ENCODE measurements at places on chromosomes 5 and 9. TPM values are rescaled to one million over a fixed set of nuclear protein-coding genes. Genes with fewer than 3 reads are reported as not detected.

The ISCA1 gene
- 17.5 TPM for total RNA-seq

The SPATA9 gene
- 0.22 TPM for total RNA-seq

The IL33 gene
- 44.6 TPM for total RNA-seq

The NPR3 gene
- total RNA-seq, result 17.8 TPM

The GRM6 gene
- not detected for total RNA-seq

The CNTFR gene
- not detected for total RNA-seq

The FOXD1 gene
- 3.2 TPM for total RNA-seq

The SPINK13 gene
- total RNA-seq, result 0.37 TPM

The SH3GL2 gene
- total RNA-seq, result 0.50 TPM

The OTULINL gene
- total RNA-seq, result 3.4 TPM

The IL9 gene
- total RNA-seq, result not detected

The SLC34A3 gene
- not detected for total RNA-seq

The TSSK1B gene
- 0.11 TPM for total RNA-seq

The PDLIM4 gene
- 107 TPM for total RNA-seq

The FBXL7 gene
- total RNA-seq, result 4.2 TPM

The GHR gene
- total RNA-seq, result 2.5 TPM

The CENPK gene
- 37.4 TPM for total RNA-seq

The TRIM36 gene
- 2.4 TPM for total RNA-seq

The SPINK4 gene
- not detected for total RNA-seq

The MORN5 gene
- not detected for total RNA-seq

The ERAP2 gene
- 50.8 TPM for total RNA-seq

The HMCN2 gene
- total RNA-seq, result under 0.01 TPM

The LCN12 gene
- total RNA-seq, result 0.12 TPM

The KCNMB1 gene
- total RNA-seq, result under 0.01 TPM

The CBY3 gene
- not detected for total RNA-seq

The PCDHB2 gene
- total RNA-seq, result 2.0 TPM

The NXNL2 gene
- 8.5 TPM for total RNA-seq

The ECPAS gene
- 125 TPM for total RNA-seq

The TLR4 gene
- 2.5 TPM for total RNA-seq

The CKMT2 gene
- 25.2 TPM for total RNA-seq

The PCDHGA12 gene
- 21.5 TPM for total RNA-seq

The C8G gene
- total RNA-seq, result 0.37 TPM

The ENTPD2 gene
- total RNA-seq, result not detected

The CDH18 gene
- 4.3 TPM for total RNA-seq

The OR2K2 gene
- total RNA-seq, result not detected

The WNT8A gene
- total RNA-seq, result not detected

The LHX3 gene
- not detected for total RNA-seq

The GPR150 gene
- total RNA-seq, result 0.33 TPM

The CHSY3 gene
- total RNA-seq, result 5.5 TPM

The NR2F1 gene
- 63.0 TPM for total RNA-seq

The ENTPD8 gene
- 0.12 TPM for total RNA-seq

The SPINK5 gene
- not detected for total RNA-seq

The CDC23 gene
- total RNA-seq, result 24.7 TPM

The GRIN3A gene
- total RNA-seq, result not detected

Data from uterine smooth muscle cell (primary cell).